ENCODE measurements at places on chromosomes 4 and X.

DNA sequence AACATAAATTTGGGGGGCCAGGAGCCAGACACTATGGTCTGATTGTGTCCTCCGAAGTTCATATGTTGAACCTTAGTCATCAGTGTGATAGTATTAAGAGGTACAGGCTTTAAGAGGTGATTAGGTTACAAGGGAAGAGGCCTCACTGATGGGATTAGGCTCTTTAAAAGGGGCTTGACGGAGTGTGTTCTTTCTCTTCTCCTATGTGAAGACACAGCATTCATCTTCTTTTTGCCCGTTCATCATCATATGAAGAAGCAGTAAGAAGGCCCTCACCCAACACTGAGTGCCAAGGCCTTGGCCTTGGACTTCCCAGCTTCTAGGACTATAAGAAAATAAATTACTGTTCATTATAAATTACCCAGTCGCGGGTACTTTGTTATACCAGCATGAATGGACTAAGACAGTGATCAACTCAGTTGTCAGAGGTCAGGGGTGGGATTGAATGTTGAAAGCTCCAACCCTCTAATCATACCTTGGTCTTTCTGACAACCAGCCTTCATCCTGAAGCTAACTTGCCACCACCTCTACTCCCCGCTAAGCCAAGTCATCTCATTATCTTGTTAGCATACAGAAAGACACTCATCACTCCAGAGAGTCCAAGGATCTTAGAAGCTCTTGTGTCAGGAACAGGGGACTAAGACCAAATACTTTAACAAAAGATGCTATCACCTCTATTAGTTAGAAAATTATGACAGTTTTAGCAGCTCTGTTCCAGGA lies 543.4 kb upstream of the DIPK2B start:
- no peak for DNase-seq

- DNase-seq: no peak
Measured at GRCh38 chr4:111954550-111954949, 190.7 kb upstream of the FAM241A start.

GRCh38 chr4:112515198-112516065 lies 548 bp downstream of the NEUROG2 start:
- peak; percentile 23 for DNase-seq

- no peak for DNase-seq
Measured at GRCh38 chr4:48556268-48556667, 66.2 kb downstream of the ZAR1 start.

DNA sequence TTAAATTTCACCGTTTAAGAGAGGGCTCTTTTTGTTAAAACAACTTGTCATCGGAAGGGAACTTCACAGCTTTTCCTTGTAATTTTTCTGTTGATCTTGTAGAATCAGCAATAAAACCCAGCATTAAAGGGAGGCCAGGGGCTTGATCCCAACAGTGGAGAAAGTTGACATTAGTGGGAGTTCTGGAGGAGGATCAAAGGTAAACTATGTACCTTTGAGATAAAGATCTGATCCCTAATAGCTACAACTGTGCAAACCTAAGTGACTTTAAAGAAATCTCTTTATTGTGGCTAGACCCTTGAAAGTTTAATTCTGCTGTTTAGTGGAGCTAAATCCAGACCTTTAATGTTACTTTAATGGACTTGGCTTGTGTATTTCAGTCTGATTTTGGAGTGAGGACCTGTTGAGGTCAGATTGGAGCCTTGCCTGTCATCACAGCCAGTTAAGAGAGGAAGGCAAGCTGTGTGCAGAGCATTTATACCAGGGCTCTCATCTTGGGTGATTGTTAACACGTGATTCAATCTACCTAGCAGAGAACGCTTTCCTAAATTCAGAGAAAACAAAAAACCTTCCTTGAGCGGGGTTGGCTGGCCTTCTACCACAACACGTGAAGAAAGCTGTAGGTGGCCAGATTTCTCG lies 1.7 kb downstream of the DOCK11 start:
- DNase-seq: no peak

GRCh38 chr4:144701683-144702233 lies 55.8 kb downstream of the HHIP start:
- DNase-seq: no peak

DNA sequence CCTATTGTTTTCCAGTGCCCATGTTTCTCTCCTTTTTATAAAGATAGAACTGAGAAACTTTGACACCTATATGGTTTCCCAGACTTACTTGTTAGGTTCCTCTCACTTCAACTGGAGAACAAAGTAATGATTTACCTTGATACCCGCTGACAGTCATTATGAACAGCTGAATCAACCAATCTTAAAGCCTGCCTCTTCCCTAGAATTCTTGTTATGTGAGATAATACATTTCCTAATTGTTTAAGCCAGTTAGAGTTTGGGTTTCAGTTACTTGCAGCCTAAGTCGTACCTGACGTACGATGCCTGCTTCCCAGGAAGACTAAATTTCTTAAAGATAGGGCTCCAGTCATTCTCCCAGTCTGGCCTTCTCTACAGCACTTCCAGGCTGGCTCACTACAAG lies 97.3 kb downstream of the SHROOM4 start:
- DNase-seq: no peak

DNA sequence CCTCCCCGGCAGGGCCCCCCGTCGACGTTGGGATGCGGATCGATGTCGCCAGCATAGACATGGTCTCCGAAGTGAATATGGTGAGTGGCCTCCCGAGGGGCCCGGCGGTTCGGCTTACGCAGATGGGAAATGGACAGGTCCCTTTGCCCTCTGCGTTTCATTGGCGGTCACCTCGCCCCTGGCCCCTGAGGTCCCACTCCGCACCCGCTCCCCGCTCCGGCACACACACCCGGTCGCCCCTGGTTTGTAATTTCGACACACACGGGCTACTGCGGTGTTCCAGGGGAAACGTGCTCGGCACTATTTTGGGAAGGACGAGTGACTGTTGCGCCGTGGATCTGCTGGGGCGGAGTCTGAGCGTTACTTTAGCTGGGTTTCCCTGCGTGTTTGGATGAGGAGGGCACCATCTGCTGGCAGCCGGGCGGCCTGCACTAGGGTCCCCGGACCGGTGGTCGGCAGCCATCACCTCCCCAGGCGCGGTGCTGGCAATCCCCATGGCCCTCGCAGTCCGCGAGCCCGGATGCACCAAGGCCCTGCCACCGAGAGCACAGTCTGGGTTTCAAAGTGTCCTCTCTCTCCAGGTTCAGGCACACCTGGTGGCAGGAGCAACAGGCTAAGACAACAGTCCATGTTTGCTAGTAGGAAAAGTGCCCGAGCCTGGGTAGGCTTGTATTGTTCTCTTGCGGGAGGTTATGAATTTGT lies 1.2 kb downstream of the GABRB1 start:
- DNase-seq: peak; percentile 12

- DNase-seq: peak; percentile 51
Measured at GRCh38 chr4:123398853-123399626, 2.4 kb downstream of the SPRY1 start.

DNA sequence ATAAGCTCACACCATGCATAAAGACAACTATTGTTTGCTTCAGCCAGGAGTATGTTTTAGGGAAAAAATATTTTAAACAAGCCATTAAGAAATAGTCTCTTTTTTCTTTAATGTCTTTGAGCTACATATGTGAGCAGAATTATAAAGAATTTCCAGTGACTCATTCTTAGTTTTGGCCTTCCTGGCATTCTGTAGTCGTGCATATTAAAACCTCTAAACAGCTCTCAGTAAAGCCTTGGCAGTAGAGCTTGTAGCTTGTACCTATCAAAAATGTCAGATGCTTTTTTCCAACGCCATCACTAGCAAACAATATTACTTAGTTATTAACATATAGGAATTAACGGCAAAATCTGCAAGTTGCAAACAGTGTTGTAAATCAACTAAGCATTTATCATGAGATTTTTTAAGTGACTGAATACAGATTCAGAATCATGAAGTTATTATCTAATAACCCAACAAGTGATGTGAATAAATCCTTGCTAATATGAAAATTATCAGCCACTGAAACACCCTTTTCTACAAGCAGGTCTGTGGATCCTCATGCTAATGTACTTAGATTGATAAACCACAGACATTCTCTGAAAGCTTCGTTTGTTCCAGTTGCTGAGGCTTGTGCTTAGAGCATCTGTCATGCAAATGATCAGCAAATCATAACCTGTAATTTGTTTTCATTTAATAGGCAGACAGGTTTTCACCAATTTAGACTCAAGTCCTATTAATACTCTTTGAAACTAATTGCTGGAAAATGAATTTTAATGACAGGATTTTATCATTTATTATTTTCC lies 412.0 kb upstream of the ATOH1 start:
- DNase-seq: no peak

- no peak for DNase-seq
Measured at GRCh38 chr4:98919996-98920395, 8.9 kb downstream of the EIF4E start.

- DNase-seq: no peak
Measured at GRCh38 chr4:28402751-28403150, 1542.1 kb downstream of the STIM2 start.

DNA sequence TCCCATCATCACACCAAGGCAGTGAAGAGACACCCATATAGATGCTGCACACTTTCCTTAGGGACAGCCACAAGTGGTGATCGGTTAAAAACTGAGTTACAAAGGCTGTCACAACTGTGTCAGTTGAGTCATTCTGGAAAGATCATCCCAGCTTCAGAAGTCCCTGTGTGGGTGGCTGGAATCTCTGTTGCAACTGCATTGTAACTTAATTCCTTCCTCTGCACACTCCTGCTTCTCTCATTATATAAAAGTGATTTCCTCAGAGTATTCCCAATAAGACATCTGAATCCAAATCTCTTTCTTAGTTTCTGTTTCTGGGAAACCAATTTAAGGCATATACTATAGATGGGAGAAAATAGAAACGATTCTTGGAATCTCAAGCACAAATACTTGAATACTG lies 88.1 kb downstream of the FSTL5 start:
- no peak for DNase-seq

GRCh38 chr4:73922766-73923630 lies 53.8 kb downstream of the CXCL1 start:
- no peak for DNase-seq

DNA sequence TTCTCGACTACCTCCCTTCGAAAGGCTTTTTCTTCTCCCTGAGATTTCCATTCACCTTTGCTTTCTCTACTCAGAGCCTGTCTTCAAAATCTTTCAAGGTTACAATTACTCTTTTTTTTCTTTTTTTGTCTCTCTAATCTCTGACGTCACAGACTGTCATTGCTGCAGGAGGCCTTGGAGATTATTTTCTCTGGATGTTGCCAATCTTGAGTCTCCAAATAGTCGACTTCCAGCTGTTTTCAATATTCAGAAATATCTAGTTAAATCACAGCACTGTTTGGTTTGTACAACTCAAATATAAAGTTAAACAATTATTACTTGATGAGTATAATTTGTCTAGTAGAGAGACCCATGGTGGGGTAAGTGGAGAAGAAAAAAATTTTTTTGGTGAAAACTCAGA lies 359.0 kb upstream of the BOD1L1 start:
- no peak for DNase-seq
